NCI-H1930 (cell line): ENCODE measurements at places on chromosomes 5 and 9.

- DNase-seq, result no peak
These were observed 127.7 kb upstream of the KIF2A start for GRCh38 chr5:62178258-62178657.

DNA sequence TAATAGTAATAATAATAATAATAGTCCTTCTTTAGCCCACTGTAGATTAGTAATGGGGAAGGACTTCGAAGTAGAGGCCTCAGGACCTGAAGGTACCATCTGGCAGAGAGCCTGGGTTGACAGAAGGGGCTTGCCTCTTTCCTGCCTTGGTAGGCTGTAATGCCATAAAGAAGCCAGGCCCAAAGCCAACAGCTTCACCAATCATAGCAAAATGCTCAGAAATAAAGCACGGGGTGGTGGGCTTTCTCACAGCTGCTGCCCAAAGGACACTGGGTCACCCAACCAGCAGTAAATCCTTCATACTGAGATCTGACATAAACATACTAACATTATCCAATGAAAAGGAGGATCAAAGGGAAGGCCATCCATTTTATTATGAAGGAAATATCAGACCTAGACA, 70.7 kb downstream of the SUSD1 start:
- no peak for DNase-seq

DNA sequence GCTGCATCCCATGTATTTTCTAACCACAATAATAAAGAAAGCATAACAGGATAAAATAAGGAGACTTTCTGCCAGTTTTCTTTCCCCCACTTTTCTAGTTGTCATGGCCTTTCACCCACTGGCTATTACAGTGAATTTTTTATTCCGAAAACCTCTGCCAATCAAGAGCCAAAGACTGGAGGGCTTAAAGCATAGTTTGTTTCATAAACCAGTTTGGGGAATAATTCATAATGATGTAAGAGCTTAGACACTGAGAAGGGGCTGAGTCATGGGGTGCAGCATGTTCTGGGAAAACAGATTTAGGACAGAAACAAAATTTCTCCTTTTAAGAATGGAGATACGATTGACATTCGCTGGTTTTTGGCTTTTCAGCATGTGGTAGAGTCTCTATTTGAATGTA, 4.4 kb upstream of the GLIPR2 start:
- no peak for DNase-seq

GRCh38 chr9:94920420-94921091, 194.1 kb downstream of the AOPEP start:
- no peak for DNase-seq
